ENCODE measurements at places on chromosomes 5 and 9. TPM values are rescaled to one million over a fixed set of nuclear protein-coding genes. Genes with fewer than 3 reads are reported as not detected.

ARSI gene
- total RNA-seq = not detected

CCL28 gene
- total RNA-seq = 7.8 TPM

ELOVL7 gene
- 0.49 TPM for total RNA-seq

TMCO6 gene
- 43.6 TPM for total RNA-seq

RASA1 gene
- total RNA-seq = 21.3 TPM

FCN2 gene
- total RNA-seq = not detected

PCSK1 gene
- not detected for total RNA-seq

AQP7 gene
- not detected for total RNA-seq

SH3GLB2 gene
- total RNA-seq = 74.8 TPM

HTR1A gene
- not detected for total RNA-seq

CD72 gene
- 8.3 TPM for total RNA-seq

TMEFF1 gene
- 0.13 TPM for total RNA-seq

ANKRD34B gene
- total RNA-seq = not detected

PCDHB1 gene
- total RNA-seq = not detected

IGFBPL1 gene
- total RNA-seq = not detected

SLC25A46 gene
- total RNA-seq = 54.6 TPM

SV2C gene
- not detected for total RNA-seq

FABP6 gene
- total RNA-seq = not detected

AFAP1L1 gene
- total RNA-seq = not detected

Data from activated T-helper 1 cell treated with anti-CD3 and anti-CD28 coated beads, Interleukin-12 subunit alpha, Interleukin-12 subunit beta, Interleukin-2, Interleukin-4 antibody, amounts not matched to agents 30 ng/mL and 10 ng/mL and 1 ng/mL, durations not matched to agents 14 hours and 24 hours and 36 hours (primary cell).